ENCODE measurements at places on chromosomes 11 and 22.

- no peak for DNase-seq
These were observed 74.1 kb downstream of the CDKN1C start for GRCh38 chr11:2811206-2812091.

GRCh38 chr22:46354993-46355305 lies 19.4 kb downstream of the TRMU start:
- DNase-seq = no peak

DNA sequence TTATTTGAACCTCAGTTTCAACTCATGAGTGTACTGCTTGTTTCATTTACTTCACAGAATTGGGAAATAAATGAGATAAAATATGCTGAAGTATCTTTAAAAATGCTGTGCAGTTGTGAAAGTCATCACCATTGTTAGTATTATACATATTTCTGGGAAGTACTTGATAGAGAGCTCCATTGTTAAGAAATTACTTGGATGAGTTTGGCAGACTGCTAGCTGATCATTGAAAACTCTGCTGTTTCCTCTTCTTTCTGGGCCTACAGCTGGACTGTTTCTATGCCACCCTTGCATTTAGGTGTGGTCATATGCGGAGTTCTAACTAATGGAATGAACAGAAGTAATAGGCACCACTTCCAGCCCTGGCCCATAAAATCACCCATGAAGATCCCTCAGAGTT lies 10.0 kb downstream of the SIK2 start:
- DNase-seq = no peak

- DNase-seq = no peak
These were observed 12.3 kb upstream of the CLTCL1 start for GRCh38 chr22:19303785-19304184.

GRCh38 chr11:83033972-83034672 lies 37.6 kb downstream of the RAB30 start:
- no peak for DNase-seq

- no peak for DNase-seq
These were observed 75.6 kb downstream of the SNX19 start for GRCh38 chr11:130840679-130841078.

- DNase-seq = no peak
These were observed 465.2 kb downstream of the MIAT start for GRCh38 chr22:27122574-27122973.

DNA sequence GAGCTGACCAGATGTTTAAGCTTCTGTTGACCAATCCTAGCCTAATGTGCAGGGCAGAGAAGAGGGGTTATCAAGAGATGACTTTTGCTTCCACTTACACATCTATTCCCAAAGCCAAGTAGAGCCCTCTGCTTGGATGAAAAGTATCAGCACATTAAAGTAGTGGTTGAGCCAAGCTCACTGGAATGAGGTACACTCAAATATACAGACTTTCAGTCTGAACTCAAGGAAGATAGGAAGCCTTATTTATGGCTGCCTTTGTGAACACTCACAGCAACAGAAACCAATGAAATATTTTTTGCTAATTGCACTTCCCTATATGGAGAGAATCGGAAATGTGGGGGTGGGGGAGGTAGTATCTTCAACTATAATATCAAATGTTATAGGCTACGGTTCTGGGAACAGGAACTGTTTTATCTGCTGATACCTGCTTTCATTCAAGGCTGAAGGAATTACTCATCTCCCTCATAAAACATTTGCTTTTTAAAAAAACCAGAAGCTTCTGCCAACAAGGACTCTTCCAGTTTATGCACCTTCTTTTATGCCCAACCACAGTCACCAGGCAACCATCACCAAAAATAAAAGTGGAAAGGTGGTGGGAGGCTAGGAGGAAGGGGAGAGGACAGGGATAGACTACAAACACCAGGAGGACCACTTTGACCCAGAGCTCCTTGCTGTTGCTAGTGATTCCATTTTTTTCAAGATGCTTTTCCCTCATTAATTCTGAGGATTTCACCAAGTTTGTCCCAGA lies 91.2 kb downstream of the CLPB start:
- DNase-seq = peak; percentile 65

- DNase-seq = peak; percentile 56
These were observed 38.4 kb upstream of the A4GALT start for GRCh38 chr22:42758931-42759629.

- DNase-seq = peak; percentile 8
These were observed 16.6 kb upstream of the ARHGAP8 start for GRCh38 chr22:44735518-44736428.

GRCh38 chr11:128503245-128503991 lies 83.9 kb downstream of the ETS1 start:
- no peak for DNase-seq

- no peak for DNase-seq
These were observed 11.4 kb downstream of the PRR14L start for GRCh38 chr22:31738566-31738965.

GRCh38 chr11:3160252-3161031 lies 4.7 kb downstream of the OSBPL5 start:
- peak; percentile 32 for DNase-seq

DNA sequence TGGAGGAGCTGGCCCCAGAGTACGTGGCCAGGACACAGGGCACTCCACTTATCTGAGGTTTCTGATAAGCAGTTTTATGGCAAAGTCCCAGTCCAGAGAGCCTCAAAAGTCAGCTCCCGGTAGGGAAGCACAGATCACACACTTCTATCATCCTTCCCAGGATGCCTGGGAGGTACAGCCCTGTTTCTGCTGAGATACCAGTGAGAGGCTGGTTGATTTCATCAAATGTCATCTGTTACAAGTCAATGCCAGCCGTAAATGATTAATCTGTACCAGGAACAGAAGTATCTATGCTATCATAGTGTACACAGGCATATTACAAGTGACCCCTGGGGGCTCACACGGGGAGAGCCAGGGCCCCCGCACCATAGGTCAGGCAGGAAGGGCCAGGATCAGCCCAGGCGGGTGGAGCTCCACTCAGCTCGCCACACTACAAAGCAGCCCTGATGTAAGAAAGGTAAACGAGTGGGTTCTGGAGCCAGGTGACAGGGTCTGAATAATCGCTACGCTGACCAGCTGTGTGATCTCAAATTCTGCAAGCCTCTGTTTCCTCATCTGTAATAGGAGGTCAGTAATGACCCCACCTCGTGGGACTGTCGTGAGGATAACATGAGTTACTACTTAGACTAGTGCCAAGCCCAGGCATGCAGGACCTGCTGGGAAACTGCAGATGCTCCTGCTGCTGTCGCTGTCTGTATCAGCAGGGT lies 17.6 kb downstream of the PLA2G6 start:
- no peak for DNase-seq

DNA sequence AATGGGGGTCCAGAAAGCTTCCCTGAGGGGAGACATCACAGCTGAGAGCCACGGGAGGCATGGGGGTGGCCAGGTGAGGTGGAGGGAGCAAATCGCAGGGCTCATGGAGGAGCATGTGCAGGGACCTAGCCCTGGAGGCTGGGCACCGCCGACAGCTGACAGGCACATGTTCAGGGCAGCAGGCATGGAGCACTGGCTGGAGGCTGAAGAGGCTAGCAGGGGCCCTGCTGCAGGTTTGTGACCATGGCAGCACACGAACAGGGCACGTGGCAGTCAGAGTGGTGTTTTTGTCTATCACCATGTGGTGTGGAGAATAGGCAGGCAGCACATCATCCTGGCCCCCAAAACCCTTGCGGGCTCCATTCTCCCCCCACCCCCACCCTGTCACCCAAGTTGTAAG lies 10.1 kb upstream of the CDC42EP2 start:
- DNase-seq = no peak

DNA sequence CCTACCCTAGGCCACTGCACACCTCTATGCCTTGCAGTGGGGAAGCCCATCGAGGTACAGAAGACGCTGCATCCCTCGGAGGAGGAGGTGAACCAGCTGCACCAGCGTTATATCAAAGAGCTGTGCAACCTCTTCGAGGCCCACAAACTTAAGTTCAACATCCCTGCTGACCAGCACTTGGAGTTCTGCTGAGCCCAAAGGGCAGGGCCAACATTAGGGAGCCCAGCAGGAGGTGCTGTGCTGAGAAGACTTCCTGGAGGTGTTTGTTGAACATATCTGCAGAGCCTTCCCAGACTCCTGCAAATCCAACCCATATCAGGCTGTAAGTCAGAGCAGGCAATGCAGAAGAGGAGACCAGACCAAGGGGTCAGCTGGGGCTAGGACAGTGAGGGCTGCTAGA lies 13.5 kb downstream of the MOGAT2 start:
- DNase-seq = no peak

DNA sequence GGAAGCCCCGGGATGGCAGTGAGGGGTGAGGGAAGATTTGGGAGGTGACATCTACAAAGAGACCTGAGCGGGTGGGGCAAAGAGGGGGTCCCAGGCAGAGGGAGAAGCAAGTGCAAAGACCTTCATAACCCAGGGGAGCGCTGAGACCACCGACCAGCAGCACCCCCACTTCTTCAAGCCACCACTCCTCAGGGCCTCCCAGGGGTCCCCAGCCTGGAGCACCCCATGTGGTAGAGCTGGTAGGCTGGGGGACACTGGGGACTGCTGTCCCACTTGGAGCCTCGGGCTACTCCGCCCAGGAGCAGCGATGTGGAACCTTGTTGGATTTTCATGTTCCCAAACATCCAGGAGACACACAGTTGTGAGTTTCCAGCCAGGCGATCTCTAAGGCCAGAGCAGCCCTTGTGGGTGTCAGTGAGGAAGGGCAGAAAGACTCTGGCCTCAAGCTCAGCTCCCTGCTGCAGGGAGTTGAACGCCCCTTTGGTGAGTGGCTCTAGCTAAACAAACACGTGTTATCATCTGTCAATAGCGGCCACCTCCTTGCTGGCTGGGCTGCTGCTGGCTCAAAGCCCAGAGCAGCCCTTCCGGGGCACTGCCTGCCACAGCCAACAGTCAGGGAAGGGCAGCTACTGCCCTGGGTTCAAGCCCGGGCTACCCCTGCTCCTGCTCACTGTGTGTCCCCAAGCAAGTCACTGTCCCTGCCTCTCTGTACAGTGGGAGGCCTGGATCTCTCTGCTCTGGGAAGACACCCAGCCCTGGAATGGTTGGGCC lies 25.7 kb upstream of the CHKA start:
- DNase-seq = no peak

- DNase-seq = no peak
These were observed 78.0 kb upstream of the SUSD2 start for GRCh38 chr22:24103301-24103700.

- no peak for DNase-seq
These were observed 28.2 kb upstream of the TMPRSS4 start for GRCh38 chr11:118048472-118049370.

DNA sequence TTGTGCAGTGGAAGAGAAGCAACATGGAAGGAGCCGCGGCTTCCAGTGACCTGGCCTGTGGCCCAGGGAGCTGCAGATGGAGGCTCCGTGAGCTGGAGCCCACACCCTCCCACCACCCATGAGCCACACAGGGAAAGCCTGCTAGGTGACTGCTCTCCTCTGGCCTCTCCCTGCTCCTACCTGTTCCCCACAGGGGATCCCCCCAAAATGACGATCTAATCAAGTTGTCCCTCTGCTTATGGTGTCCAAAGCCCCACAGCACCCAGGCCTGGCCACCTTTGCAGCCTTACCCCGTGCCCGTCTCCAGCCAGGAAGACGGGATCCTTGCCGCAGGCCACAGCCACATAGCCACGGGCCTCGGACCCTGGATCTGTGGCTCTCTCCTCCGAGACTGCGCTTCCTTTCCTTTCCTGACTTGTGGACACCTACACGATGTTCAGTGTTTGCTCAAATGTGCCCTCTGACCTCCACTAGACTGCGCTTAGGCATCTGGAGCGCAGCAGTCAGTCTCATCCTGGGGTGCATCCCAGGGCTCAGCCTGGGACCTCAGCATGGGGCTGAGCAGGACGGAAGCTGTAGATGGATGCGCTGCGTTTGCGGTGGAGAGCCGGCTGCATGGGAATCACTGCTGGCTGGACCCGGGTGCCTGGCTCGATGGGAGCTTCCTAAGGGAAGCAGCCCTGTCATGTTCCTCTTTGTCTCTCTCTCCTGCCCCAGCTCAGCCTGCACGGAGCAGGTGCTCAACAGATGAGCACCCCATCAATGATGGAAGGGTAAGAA lies 133.3 kb downstream of the ST3GAL4 start:
- DNase-seq = no peak

- no peak for DNase-seq
These were observed 50.2 kb downstream of the MYH9 start for GRCh38 chr22:36337365-36338130.

DNA sequence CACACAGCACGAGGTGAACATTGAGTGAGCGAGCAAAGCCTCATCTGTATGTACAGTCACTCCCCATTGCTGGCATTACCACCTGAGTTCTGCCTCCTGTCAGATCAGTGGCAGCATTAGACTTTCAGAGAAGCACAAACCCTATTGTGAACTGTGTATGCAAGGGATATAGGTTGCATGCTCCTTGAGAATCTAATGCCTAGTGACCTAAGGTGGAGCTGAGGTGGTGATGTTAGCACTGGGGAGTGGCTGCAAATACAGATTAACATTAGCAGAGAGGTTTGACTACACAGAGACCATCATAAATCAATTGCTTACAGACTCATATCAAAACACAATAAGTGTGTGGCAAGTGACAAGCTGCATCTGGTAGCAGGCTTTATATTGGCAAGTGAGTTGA lies 262.5 kb upstream of the ANO5 start:
- no peak for DNase-seq

- DNase-seq = no peak
These were observed 7.1 kb downstream of the DDB1 start for GRCh38 chr11:61325649-61326414.

DNA sequence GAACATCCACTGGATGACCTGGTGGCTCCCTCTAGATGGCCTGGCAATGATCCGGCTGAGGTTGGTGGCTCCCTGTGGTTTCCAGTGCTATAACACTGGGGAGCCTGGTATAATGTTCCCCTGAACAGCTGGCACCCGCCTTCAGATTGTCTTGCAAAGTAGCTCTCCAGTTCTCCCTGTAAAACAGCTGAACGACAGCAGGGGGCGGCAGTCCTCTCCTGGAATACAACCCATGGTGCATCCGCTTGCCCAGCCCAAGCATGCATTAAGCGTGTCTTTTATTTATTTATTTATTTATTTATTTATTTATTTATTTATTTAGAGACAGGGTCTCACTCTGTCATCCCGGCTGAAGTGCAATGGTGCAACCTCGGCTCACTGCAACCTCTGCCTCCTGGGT lies 258.9 kb downstream of the BUD13 start:
- DNase-seq = peak; percentile 4

GRCh38 chr11:72226701-72227100 lies 2.1 kb downstream of the INPPL1 start:
- no peak for DNase-seq

DNA sequence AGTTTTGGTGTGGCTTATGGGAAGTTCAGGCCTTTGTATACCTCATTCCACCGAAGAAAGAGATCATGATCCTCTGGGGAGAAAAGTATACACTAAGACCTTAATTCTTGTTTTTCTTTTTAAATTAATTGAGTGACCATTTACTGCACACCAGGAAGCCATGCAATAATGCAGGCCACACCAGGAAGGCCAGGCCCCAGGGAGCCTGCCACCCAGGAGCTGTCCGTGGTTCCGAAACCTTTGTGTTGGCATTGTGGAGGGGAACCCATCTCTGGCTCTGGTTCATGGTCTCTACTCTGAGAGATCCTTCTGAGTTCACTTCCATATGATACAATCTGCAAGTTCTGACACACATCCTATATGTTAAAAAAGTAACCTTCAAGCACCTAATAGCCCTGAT lies 291.8 kb downstream of the MIAT start:
- peak; percentile 8 for DNase-seq

GRCh38 chr22:36180038-36180880 lies 19.7 kb upstream of the APOL3 start:
- DNase-seq = peak; percentile 88
